ENCODE measurements at places on chromosomes 3 and 15.

- no peak for DNase-seq
Measured at GRCh38 chr3:197038679-197039462, 9.3 kb upstream of the MELTF start.

GRCh38 chr15:95995375-95996168 is 334.9 kb upstream of the NR2F2 start:
- no peak for DNase-seq

DNA sequence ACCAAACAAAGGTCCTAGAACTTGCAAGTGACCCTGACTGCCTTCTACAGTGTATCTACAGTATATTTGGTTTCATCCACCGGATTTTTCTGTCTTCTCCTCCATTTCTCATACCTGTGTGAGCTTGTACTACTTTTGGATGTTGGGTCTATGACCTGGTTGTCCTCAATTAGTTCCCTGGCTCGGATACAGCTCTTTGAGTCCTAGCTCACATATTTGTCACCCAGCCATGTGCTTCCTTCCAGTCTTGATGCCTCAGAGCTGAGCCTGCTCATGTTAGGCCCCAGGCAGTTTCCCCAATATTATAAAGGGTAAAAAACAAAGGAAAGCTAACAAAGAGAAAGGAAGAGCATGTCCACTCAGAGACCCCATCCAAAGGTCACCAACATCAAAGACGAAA is 28.2 kb downstream of the ZNF385D start:
- no peak for DNase-seq

DNA sequence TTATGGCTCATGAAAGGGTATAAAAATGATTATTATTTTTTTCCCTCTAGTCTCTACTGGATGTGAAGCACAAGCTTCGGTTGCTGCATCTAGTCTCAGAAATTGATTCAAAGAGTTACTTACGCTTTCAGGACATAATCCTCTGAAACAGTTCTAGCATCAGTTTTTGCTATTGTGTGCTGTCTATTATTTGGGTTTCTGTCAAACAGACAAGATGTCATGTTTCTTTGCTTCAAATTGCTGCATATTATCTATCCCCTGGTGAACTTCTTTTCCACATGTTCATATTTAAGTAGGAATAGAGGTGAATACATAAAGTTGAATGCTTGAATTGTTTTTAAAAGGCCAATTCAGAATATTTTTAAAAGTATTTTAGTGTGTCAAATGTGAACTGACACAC is 161.6 kb upstream of the GBE1 start:
- DNase-seq = no peak

DNA sequence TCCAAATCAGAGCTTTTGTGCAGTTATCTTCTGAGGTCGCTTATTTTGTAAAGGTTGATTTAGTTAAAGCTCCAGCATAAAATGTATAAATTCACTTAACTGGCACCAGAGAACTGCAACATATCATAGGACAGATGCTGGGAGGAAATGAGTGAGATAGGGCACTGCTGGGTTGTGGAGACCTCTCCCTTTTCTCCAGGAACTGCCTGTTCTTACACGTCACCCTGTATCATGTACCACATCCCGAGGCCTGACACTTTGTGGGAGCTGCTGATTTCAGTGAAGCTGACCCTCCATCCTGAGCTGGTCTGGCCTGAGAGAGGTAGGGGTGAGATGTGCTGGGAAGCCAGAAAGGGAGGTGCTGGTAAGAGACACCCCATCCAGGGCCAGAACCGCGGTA is 213.8 kb upstream of the FEZF2 start:
- DNase-seq = no peak

DNA sequence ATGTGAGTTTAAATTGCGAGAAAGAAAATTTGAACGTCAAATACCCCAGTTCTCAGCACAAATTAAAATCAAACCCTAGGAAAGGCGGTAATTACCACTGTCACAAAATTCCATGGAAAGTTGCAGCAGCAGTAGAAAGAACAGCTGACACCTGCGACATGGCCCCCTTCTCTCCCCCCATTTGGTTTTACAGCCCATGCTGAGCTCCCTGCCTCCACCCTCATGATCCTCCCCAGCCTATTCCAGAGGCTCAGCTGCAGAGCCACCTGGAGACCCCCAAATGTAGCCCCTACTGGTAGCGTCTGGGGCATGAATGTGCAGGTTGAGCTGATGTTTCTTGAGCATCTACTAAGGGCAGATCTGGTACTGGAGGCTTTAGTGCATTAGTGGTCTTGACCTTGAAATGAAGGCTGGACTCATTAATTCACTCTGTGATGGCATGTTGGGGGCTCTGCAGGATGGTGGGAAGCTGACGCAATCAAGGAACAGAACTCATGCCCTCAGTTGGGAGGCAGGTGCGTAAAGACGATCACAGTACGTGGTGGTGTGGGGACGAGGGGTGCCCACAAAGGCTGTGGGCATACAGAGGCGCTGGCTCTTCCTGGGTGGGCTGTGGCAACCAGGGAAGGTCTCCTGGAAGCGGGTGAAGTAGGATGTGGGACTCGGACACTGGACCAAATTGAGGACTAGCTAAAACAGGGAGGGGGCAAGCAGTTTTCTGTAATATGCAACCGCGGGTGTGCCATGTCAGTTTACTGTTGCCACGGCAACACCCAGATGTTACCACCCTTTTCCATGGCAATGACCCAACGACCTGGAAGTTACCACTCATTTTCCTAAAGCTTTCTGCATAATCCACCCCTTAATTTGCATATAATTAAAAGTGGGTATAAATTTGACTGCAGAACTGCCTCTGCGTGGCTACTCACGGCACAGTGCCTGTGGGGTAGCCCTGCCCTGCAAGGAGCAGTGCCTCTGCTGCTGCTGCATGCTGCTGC is 39.8 kb downstream of the PRKCD start:
- DNase-seq = no peak

GRCh38 chr3:186413615-186414415 is 51.8 kb upstream of the DGKG start:
- DNase-seq = no peak

DNA sequence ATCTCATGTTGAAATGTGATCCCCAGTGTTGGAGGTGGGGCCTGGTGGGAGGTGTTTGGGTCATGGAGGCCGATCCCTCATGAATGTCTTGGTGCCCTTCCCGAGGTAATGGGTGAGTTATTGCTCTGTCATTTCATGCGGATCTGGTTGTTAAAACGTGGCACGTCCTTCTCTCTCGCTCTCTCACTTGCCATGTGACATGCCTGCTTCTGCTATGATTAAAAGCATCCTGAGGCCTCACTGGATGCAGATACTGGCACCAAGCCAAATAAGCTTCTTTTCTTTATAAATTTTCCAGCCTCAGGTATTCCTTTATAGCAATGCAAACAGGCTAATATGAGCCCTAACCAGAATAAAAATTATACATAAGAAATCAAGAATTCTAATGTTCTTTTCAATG is 31.7 kb upstream of the HACD2 start:
- DNase-seq = no peak

DNA sequence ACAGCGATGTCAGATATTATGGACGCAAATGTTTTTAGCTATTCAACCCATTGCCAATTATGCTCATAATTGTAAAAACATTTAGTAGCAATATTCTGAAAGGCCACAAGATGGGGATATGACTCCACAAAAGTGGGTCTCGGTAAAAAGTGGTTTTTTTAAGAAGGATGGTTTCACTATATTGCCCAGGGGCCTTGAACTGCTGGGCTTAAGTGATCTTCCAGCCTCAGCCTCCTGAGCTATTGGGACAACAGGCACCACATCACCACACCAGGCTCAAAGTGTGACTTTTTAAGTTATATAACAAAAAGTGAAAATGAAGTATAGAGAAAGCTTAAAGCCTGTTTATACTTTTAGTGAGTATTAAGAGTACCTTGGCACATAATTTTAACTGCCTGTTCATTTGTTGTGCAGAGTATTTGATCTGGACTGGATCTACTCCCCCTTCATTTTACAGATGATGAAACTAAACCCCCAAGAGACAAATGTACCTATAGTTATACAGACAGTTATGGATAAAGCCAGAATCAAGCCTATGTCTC is 9.4 kb downstream of the NAA50 start:
- no peak for DNase-seq

DNA sequence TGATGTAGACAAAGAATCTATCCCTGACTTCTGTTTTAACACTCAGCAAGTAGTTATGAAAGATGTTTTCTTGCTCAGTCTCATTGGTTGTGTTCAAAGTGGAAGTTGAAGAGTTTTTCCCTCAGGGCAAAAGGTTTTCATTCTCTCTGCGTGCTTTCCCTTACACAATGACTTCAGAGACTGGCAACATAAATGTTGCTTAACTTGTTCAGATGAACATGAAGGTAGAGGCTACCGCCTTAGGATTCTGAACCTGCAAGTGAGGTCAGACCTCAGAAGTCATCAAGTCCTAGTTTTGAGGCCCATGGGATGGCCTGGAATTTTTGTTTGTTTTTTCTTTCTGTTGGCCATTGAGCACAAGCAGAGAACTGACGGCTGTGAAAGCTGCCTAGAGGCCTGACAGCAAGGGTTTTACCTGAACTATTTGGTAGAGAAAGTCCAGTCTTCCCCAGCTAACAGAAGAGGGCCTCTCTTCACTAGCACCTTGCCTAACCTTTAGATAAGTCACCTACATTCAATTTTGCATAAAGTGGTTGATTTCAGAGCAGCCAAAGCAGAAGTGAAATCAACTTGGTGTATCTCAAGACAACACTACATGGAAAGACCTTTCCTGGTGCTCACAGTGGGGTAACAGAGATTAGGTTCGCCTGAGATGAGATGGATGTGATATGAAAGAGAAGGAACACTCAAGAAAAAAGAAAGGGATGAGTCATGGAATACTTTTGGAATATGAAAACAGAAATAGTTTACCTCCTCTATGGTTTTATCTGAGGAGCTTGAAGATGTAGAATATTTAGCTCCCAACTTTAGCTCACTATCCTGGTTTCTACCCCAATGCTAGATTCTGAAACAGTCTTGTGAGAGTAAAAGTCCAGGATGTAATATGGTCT is 53.6 kb upstream of the AP4E1 start:
- no peak for DNase-seq

DNA sequence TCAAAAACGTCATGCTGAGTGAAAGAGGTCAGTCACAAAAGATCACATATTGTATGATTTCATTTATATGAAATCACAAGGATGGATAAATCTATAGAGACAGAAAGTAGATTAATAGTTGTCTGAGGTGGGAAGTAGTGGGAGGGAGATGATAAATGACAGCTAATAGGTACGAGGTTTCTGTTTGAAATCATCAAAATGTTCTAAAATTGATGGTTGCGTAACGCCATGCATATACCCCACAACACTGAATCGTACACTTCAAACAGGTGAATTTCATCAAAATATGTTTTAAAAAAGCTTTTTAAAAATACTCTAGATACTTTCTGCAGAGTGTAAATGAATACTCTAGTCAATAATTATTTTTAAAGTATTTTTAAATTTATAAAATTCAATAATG is 303.0 kb upstream of the STAC start:
- DNase-seq = no peak

- no peak for DNase-seq
Measured at GRCh38 chr3:174046311-174046710, 648.8 kb downstream of the NLGN1 start.

DNA sequence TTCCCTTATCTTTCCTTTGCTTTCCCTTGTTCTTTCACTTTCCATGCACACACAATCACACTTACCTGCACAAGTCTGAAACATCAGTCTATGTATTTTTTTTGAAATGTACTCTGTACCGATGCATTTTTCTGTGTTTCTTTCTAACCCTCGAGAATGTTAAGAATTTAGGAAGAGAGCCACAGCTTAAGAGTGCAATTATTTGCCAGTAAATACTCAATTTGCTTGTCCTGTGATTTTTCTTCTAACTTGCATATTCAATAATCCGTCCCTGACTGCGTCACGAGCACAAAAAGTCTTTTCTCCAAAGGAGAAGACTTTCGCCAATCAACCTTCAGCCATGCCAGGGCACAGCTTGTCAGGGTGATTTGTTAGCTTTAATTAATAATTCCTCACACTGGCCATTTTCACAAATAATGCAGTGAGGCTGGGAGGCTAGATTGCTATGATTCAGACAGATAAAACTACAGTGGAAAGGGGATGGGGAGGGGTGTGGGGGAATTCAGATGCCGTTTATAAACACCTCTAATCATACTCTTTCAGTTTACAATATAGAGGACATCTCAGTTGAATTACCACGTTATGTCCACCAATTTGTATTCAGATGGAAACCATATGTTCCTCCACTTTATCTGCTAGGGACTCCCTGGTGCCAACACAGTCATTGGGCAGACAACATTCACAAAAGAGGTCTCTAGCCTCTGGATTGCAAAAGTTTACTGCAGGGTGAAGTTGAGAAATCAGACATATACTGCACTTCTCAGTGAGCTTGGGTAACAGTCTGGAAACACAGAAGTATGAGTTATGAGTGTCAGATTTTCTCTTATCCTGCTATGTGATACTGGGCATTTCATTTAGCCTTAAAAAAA is 388.0 kb downstream of the ZBTB20 start:
- no peak for DNase-seq

DNA sequence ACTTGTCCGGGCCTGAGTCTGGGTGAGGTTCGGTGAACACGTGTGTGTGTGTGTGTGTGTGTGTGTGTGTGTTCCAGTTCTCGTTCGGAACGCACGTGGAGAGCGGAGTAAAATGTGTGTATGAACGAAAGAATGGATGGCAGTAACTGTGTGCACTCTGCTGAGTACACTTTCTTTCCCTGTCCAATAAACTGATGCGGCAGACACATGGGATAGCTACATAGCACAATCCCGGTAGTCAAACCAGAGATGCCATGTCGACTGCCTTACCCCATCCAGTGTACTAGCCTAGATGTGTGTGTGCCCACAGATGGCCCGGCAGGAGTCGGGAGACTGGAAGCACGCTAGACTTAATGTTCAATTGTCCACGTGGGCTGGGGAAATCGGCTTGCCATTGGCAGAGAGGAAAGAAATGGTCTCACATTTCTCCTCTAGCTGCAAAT is 507 bp upstream of the GOLIM4 start:
- peak; percentile 56 for DNase-seq

- no peak for DNase-seq
Measured at GRCh38 chr3:45123030-45123429, 23.1 kb downstream of the CDCP1 start.

DNA sequence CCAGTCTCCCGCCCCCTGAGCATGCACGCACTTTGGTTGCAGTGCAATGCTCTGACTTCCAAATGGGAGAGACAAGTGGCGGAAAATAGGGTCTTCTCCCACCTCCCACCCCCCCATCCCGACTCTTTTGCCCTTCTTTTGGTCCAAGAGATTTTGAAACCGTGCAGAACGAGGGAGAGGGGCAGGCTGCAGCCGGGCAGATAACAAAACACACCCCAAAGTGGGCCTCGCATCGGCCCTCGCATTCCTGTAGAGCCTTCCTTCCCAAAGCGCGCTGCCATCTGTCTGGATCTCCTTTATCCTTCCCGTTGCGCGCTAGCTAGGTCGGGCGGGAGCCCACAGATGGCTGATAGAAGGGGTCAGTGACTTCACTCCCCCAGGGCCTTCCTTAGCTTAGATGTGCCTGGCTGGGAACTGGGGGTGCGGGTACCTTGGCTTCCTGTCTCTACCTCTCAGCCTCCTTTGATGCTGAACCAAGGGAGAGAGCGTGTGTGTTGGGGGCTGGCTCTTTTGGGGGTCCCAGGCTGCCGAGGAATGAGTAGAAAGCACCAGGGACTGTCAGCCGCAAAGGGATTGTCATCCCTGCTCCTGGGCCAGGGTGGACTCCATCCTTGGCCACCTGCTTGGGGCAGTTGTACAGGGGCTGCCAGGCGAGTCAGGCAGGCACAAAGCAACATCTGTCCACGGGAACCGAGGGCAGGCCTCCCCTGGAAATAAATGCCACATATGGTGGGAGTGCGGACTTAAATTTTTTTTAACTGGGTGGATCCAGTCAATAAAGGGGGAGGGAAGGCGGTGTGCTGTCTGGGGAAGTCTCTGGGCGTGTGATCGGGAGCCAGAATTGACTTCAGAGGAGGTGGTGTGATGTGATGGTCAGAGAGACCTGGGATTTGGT is 1.8 kb downstream of the SMAD3 start:
- no peak for DNase-seq
